ENCODE measurements at places on chromosomes 3 and 15. TPM values are rescaled to one million over a fixed set of nuclear protein-coding genes. Genes with fewer than 3 reads are reported as not detected.

Gene CYP8B1
- 1.2 TPM for polyA plus RNA-seq

Gene PPP4R2
- polyA plus RNA-seq, result 91.9 TPM

Gene KIF23
- polyA plus RNA-seq, result 34.9 TPM

Gene THPO
- polyA plus RNA-seq, result 2.6 TPM

Gene UCN2
- polyA plus RNA-seq, result 0.40 TPM

Gene ZCWPW2
- 1.9 TPM for polyA plus RNA-seq

Gene FAM81A
- 29.4 TPM for polyA plus RNA-seq
